GM19239 (cell line): ENCODE measurements at places on chromosomes 2 and 18.
A peak's percentile ranks its signal among the peaks of the same experiment; 100 is the strongest.

DNA sequence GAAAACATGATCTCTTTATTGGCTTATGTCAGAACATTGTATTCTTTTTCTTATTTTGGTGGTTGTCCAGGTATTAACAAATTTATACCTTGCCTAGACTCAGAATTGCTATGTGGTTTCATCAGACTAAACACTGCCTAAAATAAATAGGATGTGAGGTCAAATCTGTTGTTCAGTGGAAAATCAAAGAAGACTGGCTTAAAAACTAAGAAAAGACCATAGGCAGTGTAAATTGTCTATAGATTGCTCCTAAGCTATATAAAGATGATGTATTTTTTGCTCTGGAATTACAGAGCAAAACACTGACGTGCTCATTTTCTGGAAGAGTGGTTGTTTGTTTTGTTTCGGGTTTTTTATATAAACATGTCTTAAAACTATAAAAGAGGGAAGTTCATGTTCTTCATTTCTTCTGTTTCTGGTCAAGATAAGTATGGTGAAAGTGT lies 266.0 kb downstream of the ALPK2 start:
- DNase-seq = no peak

DNA sequence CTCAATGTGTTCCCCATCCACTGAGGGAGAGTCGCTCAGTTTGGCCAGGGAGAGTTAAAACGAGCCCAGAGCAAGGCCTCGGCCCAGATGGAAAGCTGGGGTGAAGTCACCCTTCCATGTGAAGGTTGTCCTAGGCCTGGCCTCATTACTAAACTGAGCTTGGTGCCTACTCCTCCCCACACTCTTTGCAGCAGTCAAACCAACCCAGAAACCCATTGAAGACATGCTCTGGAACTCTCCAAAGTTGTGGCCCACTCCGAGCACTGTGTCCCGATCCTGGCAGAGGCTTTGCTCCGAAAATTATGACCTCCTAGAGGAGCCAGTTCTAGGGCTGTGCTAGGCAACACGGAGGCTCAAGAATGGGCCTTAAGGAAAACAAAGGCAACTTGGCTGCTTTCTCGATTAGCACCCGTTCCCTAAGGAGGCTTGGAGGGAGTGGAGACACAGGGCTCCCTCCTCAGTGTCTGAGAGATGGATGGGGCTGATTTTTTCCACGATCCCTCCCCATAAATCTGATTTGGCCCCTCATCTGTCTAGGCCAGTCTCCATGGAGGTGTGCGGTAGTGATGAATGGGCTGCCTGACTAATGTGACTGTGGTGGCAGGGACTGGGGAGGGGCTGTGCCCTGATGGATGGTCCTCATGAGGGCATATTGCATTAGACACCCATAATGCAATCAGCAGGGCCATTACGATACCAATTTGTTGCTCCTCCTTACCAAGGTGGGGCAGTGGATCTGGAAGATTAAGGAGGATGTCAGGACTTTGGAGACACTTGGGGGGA lies 11.7 kb upstream of the CYP26B1 start:
- DNase-seq = no peak

- no peak for DNase-seq
Observed at GRCh38 chr2:226434702-226435101, 364.9 kb downstream of the IRS1 start.

DNA sequence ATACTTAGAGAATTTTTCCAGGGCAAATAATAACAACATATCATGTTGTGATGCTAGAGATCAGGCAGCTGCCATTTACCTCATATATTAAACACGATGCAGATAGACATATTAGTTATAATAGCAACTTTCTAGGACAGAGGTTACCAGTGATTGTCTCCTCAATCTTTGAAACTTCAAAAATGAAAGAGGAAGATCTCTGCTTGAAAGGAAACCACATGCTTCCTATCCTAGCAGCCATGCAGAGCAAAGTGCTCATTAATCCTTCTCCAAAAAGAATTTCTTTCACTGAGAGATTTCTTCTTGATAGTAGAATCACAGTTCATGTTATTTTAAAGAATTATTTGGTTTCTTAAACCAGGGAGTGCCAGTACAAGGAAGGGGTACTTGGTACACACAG lies 317.2 kb downstream of the CPS1 start:
- no peak for DNase-seq

DNA sequence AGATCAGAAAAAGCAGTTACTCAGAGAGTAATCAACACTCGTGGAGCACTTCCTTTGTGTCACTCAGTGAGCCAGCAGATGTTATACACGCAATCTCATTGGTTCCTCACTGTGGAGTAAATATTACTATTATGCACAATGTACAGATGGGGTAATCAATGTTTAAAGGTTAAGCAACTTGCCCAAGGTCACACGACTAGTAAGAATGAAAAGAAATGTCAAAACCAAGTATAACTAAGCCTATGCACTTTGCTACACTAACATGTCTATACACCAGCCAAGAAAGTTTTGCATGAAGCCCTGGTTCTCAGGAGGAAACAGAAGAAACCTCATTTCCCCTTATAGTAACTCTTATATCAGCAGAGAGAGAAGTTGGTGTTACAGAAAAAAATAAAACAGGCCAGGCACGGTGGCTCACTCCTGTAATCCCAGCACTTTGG lies 5.4 kb downstream of the METTL21A start:
- DNase-seq = peak; percentile 9

DNA sequence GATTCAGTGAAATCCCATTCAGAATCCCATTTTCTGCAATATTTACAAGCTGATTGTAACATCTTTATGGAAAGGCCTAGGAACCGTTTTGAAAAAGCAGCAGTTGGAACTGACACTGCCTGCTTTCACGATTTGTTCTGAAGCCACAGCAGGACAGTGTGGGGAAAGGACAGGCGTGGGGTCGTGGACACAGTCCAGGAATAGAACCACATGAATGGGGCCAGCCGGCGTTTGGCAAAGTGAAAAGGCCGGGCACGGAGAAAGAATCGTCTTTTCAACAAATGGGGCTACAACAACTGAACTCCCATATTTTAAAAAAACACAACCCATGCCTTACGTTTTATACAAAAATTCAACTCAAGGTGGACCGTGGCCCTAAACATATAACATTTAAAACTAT lies 69.8 kb downstream of the SLC66A2 start:
- DNase-seq = no peak

DNA sequence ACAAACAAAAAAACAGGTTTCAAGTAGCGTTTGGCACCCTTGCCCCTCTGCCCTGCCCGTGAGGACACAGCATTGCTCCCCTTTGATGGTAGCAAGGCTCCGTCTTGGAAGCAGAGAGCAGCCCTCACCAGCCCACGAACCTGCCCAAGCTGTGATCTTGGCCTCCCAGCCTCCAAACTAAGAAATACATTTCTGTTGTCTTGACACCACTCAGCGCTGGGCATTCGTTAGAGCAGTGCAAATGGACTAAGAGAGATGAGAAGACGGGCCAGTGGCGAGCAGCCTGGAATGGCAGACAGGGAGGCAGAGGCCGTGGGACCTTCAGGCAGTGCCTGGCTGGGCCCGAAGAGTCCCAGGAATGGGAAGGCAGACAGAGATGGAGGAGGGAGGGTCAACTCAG lies 109.8 kb downstream of the SH3BP4 start:
- DNase-seq = no peak
